CD14-positive monocyte (primary cell): ENCODE measurements at places on chromosomes 2 and 18.

DNA sequence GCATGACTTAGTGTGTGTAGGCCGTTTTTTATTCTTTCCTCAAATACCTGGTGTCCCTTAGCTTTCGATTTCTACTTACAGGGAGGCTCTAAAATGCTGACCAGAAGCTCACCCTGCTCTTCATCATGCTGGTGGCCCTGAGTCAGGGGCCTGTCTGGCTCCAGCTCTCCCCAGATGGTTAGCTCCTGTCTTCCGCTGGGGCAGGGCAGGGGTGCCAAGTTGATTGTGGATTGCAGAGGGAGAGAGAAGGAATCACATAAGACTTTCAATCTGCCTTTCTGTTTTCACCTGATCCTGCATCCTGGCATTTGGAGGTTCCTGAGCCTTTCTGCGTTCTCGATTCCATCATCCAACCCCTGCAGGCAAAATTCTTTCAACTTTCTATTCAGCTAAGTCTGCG lies 4.2 kb downstream of the CIB4 start:
- no peak for DNase-seq

GRCh38 chr2:205931388-205931787 lies 154.6 kb downstream of the INO80D start:
- DNase-seq: no peak

DNA sequence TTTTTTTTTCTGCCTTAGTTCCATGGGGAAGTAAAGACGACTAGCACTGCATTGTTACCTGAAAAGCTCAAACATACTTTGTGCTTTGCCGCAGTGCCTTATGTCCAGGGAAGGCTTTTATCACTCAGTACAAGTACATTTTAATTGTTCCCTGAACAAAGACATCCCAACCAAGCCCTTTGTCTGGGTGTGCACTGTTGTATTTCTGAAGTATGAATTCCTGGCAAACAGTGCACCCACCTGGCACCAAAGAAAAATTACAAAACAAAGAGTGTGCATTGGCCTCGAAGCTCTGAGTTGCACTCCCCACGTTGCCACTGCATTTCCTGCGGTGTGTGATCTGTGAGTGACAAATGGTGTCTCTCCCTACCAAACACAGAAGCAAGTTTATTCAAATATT lies 858.5 kb upstream of the PIK3C3 start:
- no peak for DNase-seq

DNA sequence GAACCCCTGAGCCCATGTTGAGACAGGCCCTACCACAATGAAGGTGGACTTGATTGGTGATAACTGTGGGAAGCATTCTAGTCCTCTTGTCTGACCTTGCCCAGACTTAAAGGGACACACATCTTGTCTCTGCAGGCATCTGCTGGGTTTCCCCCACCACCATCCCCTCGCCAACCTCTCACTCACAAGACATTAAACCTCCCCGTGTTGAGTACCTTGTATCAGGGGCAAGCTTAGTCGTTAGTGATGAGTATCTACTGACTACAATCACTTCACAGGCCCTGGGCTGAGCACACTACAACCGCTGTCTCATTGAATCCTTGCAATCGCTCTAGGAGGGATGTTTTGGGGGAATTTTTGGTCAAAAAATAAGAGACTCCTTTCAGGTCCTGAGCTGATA lies 86.0 kb downstream of the ICOS start:
- no peak for DNase-seq

DNA sequence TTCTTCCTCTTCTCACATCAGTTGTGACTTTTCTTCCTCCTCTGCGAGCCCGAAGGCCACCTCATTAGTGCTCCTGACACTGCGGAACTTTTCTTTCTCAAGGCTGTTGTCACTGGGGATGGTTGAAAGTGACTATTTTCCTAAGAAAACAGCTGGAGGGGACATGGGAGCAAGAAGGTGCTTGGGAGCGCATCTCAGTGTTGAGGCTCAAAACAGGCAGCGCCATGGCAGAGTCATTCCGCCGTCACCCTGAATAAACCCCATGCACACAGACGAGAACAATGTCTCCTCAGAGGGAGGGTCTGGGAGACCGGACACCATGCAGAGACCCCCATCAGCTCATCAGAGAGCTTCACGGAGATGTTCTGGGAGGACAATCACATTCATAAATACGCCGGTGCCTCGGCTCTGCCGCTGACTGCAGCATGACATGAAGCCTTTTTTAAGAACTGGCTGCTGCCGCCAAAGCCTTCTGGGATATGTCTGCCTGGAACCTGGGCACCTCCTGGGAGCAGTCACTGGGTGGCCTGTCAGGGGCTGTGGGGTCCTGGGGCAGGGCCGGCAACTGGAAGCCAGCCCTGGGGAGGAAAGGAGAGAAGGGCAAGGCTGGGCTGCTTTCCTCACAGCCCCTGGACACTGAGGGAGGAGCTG lies 19.2 kb downstream of the ATOH8 start:
- no peak for DNase-seq

DNA sequence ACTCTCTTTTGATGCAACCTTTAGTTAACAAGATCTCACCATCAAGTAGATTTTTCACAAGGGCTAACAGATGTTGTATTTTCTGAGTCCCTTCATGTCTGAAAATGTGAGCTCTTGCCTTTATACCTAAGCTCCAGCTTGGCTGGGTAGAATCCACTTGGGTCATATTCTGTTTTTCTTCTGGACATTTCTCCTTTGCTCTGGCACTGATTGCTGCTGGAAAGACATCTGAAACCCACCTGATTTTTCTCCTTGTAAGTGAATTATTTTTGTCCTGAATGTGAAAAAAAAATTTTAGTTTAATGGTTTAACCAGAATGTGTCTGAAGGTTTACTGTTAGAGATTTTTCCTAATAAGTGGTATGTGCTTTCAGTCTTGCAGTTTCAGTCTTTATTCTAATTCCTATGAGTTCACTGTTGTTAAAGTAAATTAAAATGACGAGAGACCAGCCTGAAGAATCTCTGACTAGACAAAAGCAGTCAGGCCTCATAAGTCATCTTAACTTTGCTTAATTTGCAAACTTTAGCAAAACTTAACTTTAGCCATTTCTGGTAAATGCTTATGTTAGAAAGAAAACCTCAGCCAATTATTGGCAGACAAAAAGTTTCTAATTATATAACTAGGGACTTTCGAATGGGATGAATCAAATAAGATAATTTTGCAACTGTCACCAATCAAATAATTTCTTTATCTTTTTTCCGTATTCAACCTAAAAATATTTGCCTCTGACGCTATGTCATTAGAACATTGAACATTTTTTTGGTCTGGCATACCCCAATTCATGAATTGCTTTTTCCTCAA lies 70.8 kb downstream of the ACAA2 start:
- DNase-seq: no peak

DNA sequence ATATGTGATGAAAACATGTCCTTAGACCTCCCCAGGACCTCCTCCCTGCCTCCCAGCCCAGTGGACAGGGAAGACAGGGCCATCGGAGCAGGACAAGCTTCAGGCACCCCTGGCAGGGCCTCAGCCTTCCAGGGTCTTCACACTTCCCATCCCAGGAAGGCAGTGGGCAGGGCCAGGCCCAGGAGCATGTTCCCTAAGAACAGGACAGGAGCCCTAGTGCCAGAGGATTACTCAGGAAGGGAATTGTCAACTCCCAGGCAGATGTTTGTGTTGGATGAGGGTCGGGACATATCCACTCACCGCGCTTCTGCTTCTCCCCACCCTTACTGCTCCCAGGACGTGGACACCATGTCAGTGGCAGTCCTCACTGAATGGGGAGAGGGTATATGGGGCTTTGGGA lies 138.9 kb downstream of the TNS1 start:
- DNase-seq: no peak

GRCh38 chr2:201126308-201127151 lies 10.6 kb downstream of the CFLAR start:
- DNase-seq: peak; percentile 12

GRCh38 chr18:11271954-11272353 lies 122.6 kb upstream of the PIEZO2 start:
- no peak for DNase-seq

- no peak for DNase-seq
Measured at GRCh38 chr2:29731948-29732347, 189.4 kb downstream of the ALK start.

GRCh38 chr2:154408786-154409185 lies 289.7 kb upstream of the KCNJ3 start:
- no peak for DNase-seq

- DNase-seq: no peak
Measured at GRCh38 chr2:105329197-105329554, 359 bp downstream of the TGFBRAP1 start.

DNA sequence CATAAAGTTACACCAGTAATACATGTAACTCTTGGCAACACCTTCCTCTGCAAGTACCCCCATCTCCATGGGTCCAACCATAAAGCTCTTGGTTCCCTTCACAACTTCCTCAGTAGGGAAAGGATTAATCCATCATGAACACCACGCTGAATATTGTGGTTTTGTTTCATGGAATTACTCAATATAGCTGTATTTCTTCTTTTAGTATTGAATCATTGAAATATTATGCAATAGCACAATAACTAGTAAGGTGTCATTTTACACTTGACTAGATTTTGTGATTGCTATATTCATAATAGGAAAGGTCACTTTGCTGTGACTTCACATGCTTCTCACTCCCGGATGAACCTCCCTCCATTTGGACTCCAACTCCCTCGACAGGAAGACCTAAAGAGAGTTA lies 29.7 kb upstream of the PID1 start:
- peak; percentile 97 for DNase-seq

DNA sequence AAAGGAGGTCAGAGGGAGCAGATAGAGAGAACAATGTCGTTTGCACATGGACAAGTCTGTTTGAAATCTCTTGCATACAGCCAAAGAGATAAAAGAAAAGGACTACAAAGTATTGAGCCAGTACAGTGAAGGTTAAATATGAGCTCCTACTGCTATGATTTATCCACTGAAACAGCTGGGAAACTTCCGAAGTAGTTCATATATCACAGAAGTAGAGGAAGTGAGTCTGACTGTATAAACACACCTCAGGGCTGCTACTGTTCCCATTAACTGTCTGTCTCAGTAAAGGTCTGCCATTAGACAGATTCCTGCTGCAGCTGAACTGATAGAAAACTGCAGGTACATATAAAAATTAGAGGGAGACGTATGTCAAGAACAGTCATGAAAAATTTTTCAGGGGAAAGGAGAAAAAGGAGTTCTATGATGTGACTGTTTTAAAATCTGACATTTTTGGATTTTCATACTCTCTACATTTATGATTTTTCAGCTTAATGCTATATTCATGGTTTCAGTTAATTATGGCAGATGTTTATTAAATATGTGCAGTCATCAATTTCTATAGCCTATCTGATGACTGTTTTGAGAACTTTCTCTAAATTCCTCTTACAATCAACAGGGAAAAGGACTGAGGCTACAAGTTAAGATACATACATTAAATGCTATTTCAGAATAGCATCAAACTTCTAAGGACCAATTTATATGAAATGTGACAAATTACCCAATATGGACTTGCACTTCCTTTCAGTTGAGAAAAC lies 364.7 kb downstream of the ERBB4 start:
- DNase-seq: no peak

DNA sequence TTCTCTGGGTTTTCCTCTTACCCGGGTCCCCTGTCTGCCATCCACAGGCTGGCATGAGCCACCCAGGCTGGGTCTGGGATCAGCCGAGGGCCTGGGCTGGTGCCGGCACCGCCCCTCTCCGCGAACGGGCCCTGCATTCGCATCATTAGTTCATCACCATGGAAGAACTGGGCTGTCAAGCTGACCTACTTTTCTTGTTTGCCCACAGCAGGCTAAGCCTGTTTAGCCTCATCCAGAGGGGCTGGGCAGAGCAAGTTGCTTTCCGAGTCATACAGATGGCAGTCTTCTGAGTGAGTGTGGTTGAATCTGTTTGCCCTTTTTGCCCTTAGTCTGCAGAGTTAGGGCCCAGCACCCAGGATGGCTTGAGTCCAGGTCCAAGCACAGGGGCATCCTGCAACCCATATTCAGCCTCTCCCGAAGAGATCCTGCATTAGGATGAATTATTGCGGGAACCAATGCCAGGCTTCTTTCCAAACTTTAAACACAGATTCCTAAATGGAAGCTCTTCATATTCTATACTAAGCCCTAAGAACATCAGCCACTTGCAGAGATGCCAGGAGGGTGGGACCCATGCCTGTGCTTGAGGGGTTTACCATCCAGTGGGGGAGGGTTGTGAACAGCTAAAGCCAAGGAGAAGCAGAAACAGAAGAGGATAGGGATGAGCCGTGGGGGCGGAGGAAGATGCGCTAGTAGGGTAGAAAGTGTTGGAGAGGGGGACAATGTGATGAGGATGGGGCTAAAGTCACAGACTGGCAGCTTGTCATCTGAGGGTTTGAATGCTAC lies 68.0 kb downstream of the NPAS2 start:
- DNase-seq: no peak

DNA sequence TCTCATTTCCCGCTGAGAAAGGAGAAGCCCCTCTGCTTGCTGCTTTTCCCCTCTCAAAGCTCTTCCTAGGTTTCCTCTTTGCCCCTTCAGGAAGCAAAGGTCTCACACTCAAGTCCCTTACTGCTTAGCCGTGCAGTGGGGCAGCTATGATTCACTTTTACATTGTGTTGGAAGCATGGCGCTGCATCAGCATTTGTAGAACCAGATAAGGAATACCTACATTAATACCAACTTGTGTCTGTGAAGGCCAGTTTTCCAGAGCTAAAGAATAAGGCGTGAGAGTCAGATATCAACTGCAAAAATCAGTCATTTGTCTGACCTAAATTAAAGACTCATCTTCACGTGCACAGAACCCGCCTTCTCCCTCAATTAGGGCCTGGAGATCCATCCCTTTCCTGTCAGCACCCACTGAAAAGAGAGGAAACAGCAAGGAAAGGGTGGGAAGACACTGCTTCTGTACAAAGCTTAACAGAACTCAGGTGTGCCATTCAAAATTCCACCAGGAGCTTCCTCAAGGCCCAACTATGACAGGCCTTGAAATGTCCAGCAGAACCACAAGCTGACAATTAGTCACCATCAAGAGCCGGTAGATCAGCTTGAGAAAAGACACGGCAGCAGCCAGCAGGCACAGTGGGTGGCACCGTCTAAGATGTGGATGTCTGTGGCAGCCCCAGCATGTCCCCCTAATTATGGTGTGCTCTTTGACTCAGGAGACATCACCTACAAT lies 16.1 kb upstream of the XDH start:
- no peak for DNase-seq

DNA sequence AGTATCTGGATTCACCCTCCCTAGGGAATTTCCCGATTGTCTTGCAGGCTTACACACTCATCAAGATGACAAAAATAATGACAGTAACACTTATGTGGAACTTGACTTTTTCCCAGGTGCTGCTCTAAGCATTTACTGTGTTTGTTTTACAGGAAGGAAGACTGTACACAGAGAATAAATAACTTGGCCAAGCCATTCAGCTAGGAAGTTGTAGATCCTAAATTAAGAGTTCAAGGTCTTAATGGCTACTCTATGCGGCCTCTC lies 549 bp upstream of the DPP4 start:
- no peak for DNase-seq

DNA sequence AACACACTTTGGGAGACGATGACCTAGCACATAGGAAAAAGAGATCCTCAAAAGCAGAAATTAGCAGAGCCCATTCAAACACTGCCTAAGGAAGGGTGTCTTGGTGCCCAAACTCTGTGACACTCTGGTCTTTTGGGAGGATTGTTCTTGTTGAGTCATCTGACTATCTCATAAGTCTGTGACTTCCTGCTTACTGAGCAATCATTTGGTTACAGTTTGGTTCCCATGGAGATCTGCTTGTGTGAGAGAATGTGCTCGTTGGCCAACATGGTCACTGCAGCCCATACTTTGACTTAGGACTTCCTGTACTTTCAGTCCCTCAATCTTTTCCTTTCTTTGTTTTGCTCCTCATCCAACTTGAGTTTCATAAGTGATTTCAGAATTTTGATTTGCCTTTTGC lies 602.9 kb downstream of the NYAP2 start:
- peak; percentile 97 for DNase-seq
